ENCODE measurements at places on chromosomes 13 and 19. TPM values are rescaled to one million over a fixed set of nuclear protein-coding genes. Genes with fewer than 3 reads are reported as not detected.
A peak's percentile ranks its signal among the peaks of the same experiment; 100 is the strongest.

GRCh38 chr19:55258476-55258827 is 365 bp downstream of the PPP6R1 start:
- DNase-seq: no peak

DNA sequence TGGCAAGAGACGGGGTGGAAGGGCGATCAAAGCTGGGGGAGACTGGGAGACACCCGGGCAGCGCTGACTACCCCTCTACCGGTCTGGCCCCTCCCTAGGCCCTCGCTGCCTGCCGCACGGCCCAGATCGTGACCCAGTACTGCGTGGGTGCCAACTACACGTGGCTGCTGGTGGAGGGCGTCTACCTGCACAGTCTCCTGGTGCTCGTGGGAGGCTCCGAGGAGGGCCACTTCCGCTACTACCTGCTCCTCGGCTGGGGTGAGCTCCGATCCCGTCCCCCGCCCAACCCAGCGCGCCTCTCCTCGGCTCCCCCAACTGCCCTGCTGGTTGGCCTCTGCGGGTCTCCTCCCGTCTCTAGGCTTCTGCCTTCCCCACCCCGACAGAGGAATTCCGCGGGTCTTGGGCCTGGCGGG is 8.8 kb downstream of the GIPR start:
- DNase-seq: no peak

DNA sequence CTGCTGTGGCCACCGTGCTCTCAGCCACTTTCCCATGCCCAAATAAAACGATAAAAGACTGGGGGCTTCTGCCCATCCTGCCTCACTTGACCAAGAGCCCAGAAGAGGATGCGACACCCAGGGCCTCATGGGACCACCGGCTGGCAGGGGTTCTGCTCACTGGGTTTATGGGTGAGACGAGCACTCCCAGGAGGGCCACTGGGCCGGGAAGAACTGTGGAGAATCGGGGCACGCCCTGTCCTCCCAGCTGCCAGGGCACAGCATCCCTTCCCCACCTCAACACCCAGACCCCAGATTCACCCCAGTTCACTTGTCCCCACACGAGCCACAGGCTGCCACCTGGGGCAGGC is 4.7 kb upstream of the F10 start:
- no peak for DNase-seq

DNA sequence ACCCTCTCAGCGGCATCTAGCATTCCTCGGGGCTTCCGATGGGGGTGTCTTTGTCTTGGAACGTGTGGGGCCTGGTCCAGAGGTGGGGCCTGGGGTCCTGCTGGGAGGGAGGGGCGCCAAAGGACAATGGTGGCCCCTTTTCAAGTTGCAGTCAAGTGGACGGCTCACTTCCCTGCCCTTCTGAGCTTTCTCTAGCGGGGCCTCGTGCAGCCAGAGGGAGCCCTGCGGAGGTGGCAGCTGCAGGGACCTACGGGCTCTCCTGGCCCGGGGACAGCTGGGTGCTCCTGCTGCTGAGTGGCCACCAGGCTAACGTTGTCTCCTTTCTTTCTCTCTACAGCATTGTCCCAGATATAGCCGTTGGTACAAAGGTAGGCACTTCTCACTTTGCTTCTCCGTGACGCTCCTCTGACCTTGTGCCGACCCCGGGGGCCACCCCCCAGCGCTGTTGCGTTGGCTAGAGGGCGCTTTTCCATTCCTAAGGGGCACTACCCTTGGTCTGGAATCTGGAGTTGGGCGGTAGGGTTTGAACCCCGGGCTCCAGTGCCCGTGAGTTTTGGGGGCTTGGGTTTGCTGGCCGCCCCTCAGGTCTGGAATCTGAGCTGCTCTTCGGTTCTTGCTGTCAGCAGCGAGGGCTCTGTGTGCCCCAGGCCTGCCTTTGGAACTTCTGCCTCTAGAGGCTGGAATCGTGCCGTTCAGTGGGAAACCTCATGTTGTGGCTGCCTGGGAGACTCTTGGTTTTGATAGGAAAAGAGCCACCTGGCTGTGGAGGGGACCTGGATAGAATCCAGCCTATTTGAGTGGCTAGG is 2.0 kb downstream of the PTBP1 start:
- DNase-seq: peak; percentile 20

GRCh38 chr19:36688058-36688457 is 646 bp downstream of the ZNF567 start:
- no peak for DNase-seq

GRCh38 chr19:40791349-40791748 is 7.6 kb upstream of the EGLN2 start:
- no peak for DNase-seq

DNA sequence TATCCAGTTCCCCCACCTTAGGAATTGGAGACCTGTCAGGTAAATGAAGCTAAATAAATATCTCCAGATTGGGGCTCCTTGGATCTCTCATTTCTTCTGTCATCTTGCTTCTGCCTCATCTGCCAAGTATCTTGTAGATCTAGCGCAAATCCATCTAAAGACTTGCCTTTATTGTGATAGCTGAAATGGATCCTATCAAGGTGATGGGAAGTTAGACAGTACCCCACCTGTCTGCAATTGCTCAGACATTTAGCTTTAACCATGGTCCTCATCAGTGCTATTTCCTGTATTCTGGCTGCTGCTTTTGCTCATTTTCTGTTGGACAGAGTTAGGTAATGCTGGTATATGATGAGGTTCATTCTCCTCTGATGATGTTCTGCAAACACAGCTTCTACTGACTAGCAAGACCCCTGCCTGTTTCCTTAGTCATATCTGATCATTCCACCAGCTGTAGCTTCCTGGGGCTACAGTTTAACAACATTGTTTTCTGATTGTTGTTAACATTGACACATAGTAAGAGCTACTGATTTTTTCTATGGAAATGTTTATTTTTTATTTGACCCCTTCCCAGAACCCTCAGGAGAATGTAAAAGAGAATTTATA is 340.0 kb downstream of the DCT start:
- DNase-seq: no peak

GRCh38 chr13:112572366-112572765 is 15.6 kb downstream of the TUBGCP3 start:
- DNase-seq: no peak

GRCh38 chr13:78298657-78299056 is 304.7 kb downstream of the POU4F1 start:
- DNase-seq: no peak

GRCh38 chr13:44833139-44833538 is 156.1 kb downstream of the NUFIP1 start:
- no peak for DNase-seq

- DNase-seq: peak; percentile 24
These were observed 52.2 kb upstream of the CYP4F8 start for GRCh38 chr19:15562861-15563260.

- no peak for DNase-seq
These were observed 15.2 kb upstream of the ERCC5 start for GRCh38 chr13:102830646-102831045.

CLDND2 gene
- total RNA-seq: not detected

RHPN2 gene
- total RNA-seq: 92.1 TPM

C5AR2 gene
- total RNA-seq: not detected

PEAK3 gene
- not detected for total RNA-seq

LGALS14 gene
- not detected for total RNA-seq

TNFRSF19 gene
- 2.3 TPM for total RNA-seq
